ENCODE measurements at places on chromosomes 5 and 9.

GRCh38 chr9:29625292-29625731, 2052.0 kb upstream of the C9orf72 start:
- no peak for DNase-seq

DNA sequence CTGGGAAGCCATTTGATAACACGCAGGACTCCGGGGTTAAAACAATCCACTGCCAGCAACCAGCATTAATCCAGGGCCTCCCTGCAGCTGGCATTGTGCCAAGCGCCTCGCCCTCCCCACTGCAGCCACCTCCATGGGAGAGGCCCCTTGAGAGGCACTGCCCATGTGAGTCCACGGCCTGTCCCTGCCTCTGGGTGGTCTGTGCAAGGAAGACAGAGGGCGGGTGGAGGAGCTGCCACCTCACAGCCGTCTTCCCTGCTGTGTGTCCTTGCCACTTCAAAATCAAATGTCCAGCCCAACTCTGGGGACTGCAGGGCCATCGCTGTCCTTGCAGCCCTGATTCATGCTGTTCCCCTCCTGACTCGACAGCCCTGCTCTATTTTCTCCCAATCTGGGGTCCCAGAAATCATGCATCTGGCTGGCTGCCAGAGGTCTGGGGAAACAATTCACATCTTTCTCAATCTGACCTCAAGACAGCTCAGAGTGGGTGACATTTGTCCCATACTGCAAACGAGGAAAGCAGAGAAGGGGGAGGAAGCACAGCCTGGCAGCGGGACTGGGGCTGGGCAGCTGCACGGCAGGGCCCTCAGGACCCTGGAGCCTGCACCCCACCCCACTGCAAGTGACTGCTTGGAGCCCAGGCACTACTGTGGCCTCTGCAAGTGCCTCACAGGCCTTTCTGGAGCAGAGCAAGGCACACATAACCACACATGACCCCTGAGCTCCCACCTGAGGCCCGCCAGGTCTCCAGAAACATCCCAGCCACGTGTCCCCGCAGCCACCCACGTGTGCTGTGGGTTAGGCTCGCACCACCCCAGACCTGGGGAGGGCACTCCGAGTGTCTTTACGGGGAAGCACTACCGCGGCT, 15.7 kb downstream of the BRD3OS start:
- DNase-seq, result no peak

DNA sequence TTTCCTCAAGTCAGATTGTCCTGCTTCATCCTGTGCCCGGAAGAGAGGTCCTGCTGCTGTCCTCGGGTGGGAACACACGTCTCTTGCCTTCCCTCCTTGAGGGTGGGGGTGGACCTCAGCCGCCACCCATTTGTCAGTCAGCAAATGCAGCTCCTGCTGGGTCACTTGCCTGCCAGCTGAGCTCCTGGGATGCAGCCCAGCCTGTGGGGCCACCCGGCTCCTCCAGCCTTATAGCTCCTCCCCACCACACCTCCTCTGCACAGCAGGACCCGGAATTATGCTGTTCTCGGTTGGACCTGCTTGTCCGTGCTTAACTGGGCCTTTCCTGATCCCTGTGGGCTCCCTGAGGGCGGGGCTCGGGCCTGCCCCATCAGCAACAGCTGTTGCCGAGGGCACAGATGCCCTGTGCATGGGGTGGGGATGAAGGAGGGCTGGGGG, 52.7 kb downstream of the RXRA start:
- DNase-seq, result no peak

- no peak for DNase-seq
Measured at GRCh38 chr5:57505272-57506200, 22.9 kb upstream of the ACTBL2 start.

DNA sequence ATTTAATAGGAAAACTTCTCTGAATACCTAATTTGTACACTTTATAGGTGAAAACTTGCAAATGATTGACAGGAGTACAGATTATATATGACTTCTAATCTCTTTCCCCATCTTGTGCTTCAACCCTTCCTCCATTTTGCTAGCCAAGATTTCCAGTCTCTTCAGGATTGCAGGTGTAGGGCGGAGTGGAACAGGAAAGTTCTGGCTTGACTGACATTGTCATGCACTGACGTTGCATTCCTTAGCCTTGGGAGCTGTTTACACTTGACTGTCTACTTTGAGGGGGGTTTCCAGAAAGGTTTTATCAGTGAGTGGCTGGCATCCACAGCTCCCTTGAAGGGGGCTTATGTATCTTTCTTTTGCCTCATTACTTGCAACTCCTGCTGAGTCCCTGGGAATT, 34.1 kb upstream of the GRIA1 start:
- DNase-seq, result no peak

DNA sequence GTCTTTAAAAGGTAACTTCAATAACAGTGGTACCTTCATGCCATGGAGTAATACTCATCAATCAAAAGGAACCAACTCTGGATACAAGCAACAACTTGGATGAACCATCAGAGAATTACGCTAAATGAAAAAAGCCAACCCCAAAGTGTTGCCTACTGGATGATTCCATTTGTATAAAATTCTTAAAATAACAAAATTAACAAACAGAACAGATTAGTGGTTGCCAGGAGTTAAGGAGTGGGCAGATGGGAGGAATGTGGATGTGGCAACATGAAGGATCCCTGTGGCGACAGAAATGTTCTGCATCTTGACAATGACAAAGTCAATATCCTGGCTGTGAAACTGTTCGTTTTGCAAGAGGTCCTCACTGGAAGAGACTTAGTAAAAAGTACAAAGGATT, 50.5 kb downstream of the SPTLC1 start:
- no peak for DNase-seq

GRCh38 chr9:98135938-98136337, 16.9 kb upstream of the TRIM14 start:
- no peak for DNase-seq

- DNase-seq, result no peak
Measured at GRCh38 chr5:33423018-33423630, 17.6 kb upstream of the TARS1 start.

GRCh38 chr5:40649463-40650030, 30.2 kb upstream of the PTGER4 start:
- DNase-seq, result no peak

DNA sequence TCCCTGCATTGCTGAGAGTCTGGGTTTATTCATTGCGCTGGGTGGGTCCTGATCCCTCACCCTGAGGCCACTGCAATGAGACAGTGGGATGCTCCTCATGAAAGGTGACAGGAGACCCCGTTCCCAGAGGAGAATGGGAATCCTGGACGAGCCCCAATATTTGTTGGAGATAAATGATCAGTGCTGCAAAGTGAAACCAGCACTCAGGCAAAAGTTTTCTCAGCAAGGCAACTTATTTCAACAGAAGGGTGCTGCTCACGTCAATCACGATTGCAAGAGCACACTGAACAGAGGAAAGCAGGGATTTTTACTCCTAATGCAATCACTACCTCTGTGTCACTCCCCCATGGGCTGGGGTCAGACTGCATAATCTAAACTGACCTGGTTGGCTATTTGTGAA, 110.2 kb upstream of the MAMDC2 start:
- DNase-seq, result no peak

DNA sequence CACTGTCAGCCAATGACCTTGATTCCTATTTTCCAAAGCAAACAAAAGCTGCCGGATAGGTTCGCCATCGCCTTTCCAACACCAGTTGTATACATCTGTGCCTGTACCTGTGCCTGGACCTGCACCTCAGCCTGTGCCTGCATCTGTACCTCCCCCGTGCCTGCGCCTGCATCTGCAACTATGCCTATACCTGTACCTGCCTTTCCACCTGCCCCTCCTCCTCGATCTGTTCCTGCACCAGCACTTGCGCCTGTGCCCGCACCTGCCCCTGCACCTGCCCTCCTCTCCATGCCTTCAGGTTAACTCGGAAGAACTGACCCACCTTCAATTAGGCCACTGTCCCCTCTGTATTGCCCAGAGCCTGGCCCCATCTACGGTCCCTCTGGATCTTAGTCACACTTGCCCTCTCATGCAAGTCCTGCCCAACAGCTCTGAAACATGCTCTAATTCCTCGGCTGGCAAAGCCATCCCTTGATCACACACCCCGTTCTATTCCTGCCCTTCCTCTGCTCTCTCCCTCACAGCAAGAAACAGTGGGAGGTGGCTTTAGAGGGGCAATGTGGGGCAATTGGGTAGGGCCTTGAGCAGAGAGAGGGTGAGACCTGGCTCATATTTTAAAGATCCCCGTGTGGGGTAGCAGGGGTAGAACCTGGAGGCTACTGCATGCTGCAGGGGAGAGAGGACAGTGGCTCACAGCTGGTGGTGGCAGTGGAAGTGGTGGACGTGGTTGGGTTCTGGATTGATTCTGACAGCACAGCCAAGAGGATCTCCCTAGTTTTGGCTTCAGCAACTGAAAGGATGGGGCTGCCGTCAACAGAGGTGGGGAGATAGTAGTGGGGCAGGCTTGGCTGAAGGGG, 59.6 kb upstream of the PHYKPL start:
- DNase-seq, result no peak

GRCh38 chr9:81984928-81985327, 3.6 kb upstream of the SPATA31D1 start:
- DNase-seq, result no peak

GRCh38 chr5:180126716-180127681, 55.4 kb upstream of the RNF130 start:
- DNase-seq, result no peak

GRCh38 chr9:98686961-98687855, 21.5 kb downstream of the GABBR2 start:
- DNase-seq, result no peak

DNA sequence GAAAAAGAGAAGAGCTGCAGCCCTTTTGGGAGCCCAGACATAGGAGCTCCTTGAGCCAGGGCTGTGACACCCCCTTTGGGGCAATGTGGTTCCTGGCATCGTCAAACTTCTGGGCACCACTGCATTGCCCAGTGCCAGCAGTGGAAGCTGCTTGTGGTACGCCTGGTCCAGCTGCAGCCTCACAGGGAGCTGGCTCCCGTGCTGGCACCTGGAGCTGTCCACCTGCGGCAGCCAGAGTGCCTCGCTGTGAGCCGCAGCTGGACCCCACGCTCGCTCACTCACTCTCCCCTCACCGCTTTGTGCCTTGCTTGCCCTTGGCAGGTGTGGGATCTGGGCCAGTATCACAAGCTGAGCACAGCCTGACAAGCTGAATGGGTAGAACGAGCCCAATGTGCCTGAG, 1150.8 kb upstream of the CDH6 start:
- DNase-seq, result no peak

- DNase-seq, result no peak
Measured at GRCh38 chr9:108083796-108084352, 594.3 kb upstream of the KLF4 start.
